Nucleus accumbens (tissue), 56 donors: ENCODE measurements at places on chromosomes 7 and 10.

DNA sequence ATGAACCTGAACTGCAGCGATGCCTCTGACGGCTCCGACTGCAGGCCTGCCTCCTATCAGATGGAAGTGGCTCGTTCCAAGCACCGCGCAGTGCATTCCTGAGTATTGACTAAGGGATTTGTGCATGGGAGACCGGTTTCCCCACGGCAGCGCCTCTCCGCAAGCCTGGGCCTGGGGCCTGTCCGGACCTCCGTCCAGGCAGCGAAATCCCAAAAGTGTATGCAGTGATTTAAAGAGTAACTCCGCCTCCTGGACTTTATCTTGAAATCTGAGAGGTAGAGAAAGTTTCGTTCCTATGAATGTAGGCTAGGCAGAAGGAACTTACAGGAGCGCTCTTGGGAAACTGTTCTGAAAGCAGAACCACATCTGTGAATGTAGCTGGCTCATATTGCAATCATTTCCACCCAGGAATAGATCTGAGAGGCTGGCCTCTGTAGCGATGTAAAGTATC, 106.2 kb upstream of the CELF2 start:
- no peak for DNase-seq

DNA sequence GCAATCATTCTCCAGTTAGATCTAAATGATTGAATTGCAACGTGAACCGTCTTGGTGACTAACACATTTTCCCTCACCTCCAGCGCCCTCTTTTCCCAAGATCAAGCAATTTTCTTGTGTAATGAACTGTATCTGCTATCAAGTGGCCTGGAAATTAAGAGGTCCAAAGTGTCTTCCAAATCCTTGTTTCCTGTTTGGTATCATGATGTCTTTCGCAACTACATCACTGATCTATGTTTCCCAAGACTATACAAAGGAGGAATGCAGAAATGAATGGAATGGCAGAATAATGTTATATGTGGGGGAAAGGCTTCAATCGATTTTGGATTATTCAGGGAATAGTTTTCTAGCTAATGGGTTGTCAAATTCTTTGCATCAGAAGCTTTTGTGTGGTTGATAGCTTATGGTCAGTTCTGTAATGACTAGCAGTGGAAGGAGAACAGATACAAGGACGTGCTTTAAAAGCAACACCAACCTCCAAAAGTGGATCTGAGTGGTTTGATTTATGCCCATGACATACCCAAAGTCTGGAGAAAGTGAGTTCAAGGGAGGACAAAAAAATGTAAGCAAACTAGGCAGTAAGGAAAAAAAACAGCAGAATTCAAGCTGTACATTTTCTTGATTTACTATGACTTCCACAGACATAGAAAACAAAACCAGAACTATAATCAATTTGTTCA, 14.6 kb upstream of the ZEB1 start:
- no peak for DNase-seq

GRCh38 chr7:35522697-35523096, 172.2 kb downstream of the HERPUD2 start:
- no peak for DNase-seq

DNA sequence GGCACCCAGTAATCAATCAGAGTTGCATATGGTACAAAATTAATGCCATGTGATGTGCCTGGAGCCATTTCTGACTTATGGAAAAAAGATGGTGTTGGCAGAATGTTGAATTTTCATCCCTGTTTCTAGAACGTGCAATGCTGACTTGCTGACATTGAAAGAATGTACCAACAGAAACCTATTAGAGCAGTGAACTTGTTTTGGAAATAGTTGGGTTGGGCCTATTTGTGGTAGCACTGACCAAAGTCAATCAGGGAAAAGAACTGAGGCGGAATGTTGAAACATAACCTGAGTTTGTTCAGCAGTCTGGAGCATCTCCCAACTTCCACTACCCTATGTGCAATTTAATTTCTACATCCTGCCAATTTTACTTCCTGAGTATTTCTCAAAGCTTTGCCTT, 11.7 kb upstream of the KIAA1217 start:
- DNase-seq: no peak

DNA sequence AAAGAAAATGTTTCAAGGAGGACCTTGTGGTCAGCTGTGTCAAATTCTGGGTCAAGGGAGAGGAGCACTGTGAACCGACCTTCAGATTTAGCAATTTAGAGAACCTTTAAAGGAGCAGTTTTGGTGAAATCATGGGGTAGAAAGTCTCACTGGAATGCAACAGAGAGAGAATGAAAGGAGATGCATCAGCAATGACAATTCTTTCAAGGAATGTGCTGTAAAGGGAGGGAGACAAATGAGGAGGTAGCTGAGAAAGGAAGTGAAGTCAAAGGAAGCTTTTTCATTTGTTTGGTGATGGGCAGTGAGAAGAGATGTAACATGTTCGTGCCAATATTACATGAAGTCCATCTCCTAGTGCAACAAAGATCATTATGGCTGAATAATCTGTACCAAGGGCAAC, 166.0 kb downstream of the TSPAN12 start:
- no peak for DNase-seq

- DNase-seq: no peak
Observed at GRCh38 chr7:36854652-36855051, 130.4 kb upstream of the AOAH start.

GRCh38 chr10:80172896-80173295, 32.4 kb downstream of the ANXA11 start:
- no peak for DNase-seq

GRCh38 chr10:51311228-51311627, 236.9 kb downstream of the PRKG1 start:
- DNase-seq: no peak

GRCh38 chr10:121999301-121999700, 10.3 kb downstream of the TACC2 start:
- no peak for DNase-seq

DNA sequence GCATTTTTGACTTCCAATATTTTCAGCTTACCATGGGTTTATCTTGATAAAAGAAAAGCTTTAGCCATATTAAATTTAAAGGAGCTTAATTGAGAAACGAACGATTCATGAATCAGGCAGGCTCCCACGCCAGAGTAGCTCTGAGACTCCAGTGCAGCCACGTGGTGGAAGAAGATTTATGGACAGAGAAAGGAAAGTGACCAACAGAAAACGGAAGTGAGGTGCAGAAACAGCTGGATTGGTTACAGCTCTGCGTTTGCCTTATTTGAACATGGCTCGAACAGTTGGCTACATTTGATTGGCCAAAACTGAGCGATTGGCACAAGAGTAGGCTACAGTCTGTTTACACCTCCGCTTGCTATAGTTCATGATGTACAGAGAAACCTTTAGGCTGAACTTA, 395.4 kb downstream of the GATA3 start:
- no peak for DNase-seq

GRCh38 chr10:80535671-80536360, 1.9 kb upstream of the SH2D4B start:
- DNase-seq: no peak

- no peak for DNase-seq
Observed at GRCh38 chr7:151867912-151868311, 9.0 kb downstream of the PRKAG2 start.

- DNase-seq: no peak
Observed at GRCh38 chr10:6847561-6847960, 267.5 kb upstream of the PRKCQ start.

- no peak for DNase-seq
Observed at GRCh38 chr10:48291190-48291589, 15.3 kb upstream of the MAPK8 start.

- DNase-seq: no peak
Observed at GRCh38 chr10:77043420-77043763, 594.2 kb downstream of the KCNMA1 start.

GRCh38 chr7:7817748-7818147, 99.3 kb upstream of the RPA3 start:
- DNase-seq: no peak

DNA sequence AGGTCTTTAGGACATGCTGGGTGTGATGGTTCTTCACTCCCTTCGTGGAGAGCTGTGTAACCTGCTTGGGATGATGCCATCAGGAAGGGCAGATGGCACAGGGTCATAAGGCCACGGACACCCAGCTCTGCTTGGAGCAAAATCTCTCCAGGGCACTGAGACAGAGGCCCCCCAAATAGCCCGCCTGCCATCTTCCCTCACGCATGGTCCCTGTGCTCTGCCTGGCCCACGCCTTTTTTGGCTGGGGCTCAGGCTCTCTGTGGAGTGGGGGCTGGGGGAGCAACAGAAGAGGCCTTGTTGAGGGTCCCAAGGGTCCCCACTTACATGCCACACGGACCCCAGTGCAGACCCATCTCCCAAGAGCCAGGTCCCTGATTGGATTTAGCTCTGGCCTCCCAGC, 93.3 kb upstream of the RET start:
- DNase-seq: no peak

DNA sequence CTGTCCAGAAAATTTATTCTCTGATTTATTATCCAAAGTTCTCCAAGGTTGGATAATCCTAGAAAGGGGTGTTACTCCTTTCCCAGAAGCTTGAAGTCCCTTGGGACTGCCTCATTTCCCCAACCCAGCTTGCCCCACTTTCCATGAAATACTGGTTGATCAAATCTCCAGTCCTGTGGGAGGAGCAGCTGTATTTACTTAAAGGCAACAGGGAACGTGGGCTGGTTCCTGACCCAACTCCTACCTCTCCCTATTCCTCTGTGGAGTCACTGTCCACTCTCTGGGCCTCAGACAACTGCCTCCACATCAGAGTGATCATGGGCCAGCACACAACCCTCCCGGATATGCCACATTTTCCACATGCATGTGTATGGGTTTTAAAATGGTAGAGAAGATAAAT, 166.2 kb upstream of the PRR15 start:
- DNase-seq: no peak

- no peak for DNase-seq
Observed at GRCh38 chr7:15798081-15798480, 111.6 kb upstream of the MEOX2 start.

- no peak for DNase-seq
Observed at GRCh38 chr10:416091-416515, 273.4 kb downstream of the DIP2C start.

DNA sequence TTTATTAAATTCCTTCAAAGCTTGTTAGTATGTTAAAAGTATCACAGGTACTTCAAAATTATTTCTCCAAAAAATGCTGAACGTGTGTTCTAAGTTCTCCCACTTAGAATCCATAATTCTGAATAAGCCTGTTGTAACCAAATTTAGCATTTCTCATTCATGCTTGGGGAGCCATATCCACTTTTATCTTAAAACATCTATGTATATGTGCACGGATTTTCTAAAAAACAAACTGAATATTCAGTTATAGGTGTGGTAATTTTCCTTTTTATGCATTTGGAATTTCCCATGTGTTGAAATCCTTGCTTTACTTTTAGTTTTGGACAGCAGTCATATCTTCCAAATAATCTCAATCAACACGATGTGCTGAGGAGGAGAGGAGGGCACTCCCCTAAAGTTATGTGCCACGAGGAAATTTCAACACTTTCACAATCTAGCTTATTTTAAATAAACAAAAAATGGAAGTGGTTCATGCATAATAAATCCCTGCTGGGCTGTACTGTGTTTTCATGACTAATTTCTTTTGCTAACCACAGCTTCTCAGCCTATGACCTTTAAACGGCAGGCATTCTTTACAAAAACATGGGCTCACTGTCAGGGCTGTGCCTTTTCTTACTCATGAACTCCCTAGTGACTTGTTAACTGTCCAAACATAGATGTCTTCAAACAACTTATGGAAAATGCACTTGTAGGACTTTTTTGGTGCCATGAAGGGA, 380.3 kb upstream of the SEMA3C start:
- no peak for DNase-seq

DNA sequence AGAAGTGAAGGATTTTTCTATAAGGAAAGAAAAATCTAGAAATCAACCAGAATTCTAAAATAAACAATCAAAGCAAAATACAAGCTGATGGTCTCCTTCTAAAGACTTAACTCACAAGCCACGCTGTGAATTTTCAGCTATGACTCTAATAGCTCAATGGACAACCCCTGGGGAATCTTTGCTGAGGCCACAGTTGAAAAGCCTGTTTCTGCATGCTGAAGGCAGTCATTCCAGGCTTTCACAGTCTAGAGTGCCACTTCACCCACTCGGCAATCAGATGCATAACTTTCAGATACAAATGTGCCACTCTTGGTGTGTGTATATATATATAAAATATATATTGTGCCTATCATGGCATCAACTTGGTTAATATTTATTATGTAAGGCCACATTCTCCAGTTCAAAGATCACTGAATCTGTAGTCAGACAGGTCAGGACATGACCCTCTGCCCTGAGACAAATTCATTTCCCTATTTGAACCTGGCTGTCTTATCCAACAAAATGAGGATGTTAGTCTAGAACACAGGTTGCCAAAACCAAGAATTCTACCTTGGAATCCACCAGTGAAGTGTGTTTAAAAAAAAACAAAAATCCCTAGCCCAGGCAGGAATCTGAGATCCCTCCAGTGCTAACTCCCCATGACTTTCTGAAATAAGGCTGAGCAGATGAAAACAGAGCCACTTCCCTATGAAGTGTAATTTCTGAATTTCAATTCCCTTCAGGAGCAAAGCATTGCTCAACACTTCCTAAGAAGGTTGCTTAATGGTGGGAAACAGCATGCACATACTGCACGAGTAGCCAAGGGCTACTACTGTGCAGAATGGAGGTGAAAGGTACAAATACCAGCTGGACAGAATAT, 9.9 kb downstream of the LIPA start:
- no peak for DNase-seq

- DNase-seq: no peak
Observed at GRCh38 chr7:33355386-33355785, 226.0 kb downstream of the BBS9 start.

DNA sequence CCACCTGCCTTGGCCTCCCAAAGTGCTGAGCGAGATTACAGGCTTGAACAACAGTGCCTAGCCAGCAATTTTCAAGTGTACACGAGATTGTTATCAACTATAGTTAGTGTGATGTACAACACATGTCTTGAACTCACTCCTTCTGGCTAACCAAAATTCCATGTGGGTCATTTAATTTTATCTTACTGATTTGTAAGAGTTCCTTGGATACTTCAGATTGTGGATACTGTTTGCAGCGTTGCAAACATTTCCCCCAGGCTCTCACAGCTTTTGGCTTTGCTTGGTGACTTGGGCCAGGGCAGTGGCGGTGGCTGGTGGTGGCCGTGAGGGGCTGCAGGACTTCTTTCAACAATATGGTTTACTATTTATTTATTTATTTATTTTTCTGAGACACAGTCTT, 8.5 kb upstream of the TMEM270 start:
- DNase-seq: no peak
